Activated CD4-positive, alpha-beta T cell treated with anti-CD3 and anti-CD28 coated beads, Interleukin-2, Interleukin-6, amounts not matched to agents 100 ng/mL and 50 ng/mL, durations not matched to agents 16 hours and 8 hours (primary cell): ENCODE measurements at places on chromosomes 2 and 18.
A peak's percentile ranks its signal among the peaks of the same experiment; 100 is the strongest.

GRCh38 chr2:127678991-127679390, 3.7 kb upstream of the LIMS2 start:
- DNase-seq: no peak

GRCh38 chr18:57837917-57838548, 34.9 kb upstream of the ATP8B1 start:
- peak; percentile 88 for DNase-seq

GRCh38 chr2:232476045-232476444, 11.6 kb downstream of the ECEL1 start:
- DNase-seq: no peak

GRCh38 chr2:31693882-31694281, 113.1 kb upstream of the SRD5A2 start:
- no peak for DNase-seq

DNA sequence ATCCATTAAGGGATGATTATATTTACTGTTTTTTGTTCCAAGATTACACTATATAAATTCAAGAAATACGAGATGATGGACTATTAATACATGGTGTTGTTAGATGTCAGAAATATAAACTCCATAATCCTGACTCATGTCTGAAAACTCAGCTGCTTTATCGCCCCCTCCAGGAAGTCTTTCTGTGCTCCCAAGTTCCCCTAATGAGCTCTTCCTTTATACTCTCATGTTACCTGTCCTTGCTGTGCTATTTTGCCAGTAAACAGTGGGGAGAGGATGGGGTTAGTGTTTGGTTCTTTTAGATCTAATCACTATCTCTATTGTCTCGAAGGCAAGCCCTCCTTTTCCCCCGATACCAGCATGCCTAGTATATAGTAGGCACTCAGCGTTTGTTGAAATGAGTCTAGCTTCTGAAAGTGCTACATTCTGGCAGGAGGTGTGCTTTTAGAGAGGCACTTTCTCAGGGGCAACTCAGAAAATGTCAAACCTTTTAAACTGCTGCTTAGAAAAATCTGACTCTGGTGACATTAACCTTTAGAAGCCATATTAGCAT, 21.4 kb upstream of the BARD1 start:
- no peak for DNase-seq

- no peak for DNase-seq
Measured at GRCh38 chr18:8825729-8826375, 120.5 kb downstream of the MTCL1 start.
